ENCODE measurements at places on chromosomes 12 and 14. TPM values are rescaled to one million over a fixed set of nuclear protein-coding genes. Genes with fewer than 3 reads are reported as not detected.
A peak's percentile ranks its signal among the peaks of the same experiment; 100 is the strongest.

GRCh38 chr12:89884416-89884898, 175.8 kb upstream of the ATP2B1 start:
- peaks cover 6% of the 10 kb centered on the region for H3K4me1 ChIP-seq
- no peak overlapping the region for H3K4me3 ChIP-seq
- DNase-seq: no peak
- H3K36me3 ChIP-seq: peaks cover 3% of the 10 kb centered on the region
- no peaks in the 10 kb centered on the region for H3K27me3 ChIP-seq

- H3K27me3 ChIP-seq: no peaks in the 10 kb centered on the region
- H3K4me1 ChIP-seq: peaks cover 15% of the 10 kb centered on the region
- H3K27ac ChIP-seq: no peak overlapping the region
- H3K36me3 ChIP-seq: no peaks in the 10 kb centered on the region
Observed at GRCh38 chr12:2347137-2347843, 294.5 kb downstream of the CACNA1C start.

GRCh38 chr14:93788293-93788542, at the start of gene PRIMA1:
Gene PRIMA1 (minus strand): TSS chr14:93788485. CDS start chr14:93787718, 767 bp downstream.
- H3K27me3 ChIP-seq: peaks cover 8% of the 10 kb centered on the region
- peak within 1 kb of the TSS; percentile 97 for H3K4me3 ChIP-seq
- H3K36me3 ChIP-seq: no peaks in the 10 kb centered on the region

DNA sequence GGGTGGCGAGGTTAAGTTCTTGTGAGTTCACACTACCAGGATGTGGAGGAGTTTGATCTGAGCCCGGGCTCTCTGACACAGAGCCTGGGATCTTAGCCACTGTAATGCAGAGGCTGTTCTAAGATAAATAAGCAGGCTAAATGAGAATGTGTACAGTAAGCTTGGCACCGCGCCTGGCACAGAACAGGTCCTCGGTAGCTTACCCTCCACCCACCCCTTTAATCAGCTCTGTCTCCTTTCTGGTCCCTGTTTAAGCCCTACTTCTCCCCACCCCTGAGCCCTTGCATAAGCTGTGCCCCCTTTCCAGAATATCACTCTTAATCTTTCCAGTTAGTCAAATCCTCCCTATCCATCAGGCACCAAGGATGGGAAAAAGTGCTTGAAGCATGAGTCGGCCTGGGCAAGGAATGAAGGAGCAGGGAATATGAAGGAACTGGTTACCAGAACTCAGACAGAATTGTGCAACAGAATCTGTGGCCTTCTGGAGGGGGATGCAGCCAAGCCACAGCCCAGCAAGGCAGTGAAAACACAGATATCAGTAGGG, 32.8 kb upstream of the CMKLR1 start:
- H3K4me3 ChIP-seq: no peak overlapping the region
- H3K27me3 ChIP-seq: no peaks in the 10 kb centered on the region
- peaks cover 33% of the 10 kb centered on the region for H3K36me3 ChIP-seq
- no peak for DNase-seq

DNA sequence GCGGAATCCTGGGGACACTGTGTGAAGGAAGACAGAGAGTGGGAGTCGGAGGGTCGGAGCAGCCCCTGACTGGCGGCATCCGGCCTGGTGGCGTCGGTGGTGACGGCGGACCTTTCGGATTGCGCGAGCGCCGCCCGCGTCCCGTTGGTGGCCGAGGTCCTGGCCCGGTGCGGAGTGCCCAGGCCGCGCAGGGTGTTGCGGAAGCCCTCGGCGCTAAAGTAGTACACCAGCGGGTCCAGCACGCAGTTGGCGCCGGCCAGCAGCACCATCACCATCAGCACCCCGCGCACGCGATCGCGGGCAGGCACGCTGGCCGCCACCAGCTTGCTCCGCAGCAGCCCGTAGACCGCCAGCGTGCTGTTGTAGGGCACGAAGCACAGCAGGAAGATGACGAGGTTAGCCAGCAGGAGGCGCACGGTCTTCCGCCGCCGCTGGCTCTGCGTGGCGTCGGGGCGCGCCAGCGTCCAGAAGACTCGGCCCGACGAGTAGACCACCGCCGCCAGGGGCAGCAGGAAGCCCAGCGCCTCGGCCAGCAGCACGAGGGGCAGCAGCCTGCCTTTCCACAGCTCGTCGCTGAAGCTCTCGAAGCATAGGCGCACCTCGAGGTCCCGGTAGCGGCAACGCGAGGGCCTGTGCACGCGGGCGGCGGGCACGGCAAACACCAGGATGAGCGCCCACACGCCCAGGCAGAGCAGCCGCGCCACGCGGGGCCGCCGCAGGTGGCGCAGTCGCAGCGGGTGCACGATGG, 13.1 kb upstream of the CHD4 start:
- H3K4me3 ChIP-seq: peak overlapping the region; percentile 33
- H3K36me3 ChIP-seq: no peaks in the 10 kb centered on the region
- no peaks in the 10 kb centered on the region for H3K4me1 ChIP-seq
- H3K27ac ChIP-seq: no peak overlapping the region
- H3K27me3 ChIP-seq: peaks cover 6% of the 10 kb centered on the region
- peak; percentile 96 for DNase-seq

GRCh38 chr12:98418357-98419075, 96.9 kb upstream of the TMPO start:
- H3K4me1 ChIP-seq: peaks cover 9% of the 10 kb centered on the region
- DNase-seq: peak; percentile 65
- H3K36me3 ChIP-seq: no peaks in the 10 kb centered on the region

- no peak for DNase-seq
- no peak overlapping the region for H3K27ac ChIP-seq
- H3K4me3 ChIP-seq: no peak overlapping the region
- no peaks in the 10 kb centered on the region for H3K36me3 ChIP-seq
- H3K27me3 ChIP-seq: no peaks in the 10 kb centered on the region
Observed at GRCh38 chr12:89571491-89572195, 45.8 kb upstream of the POC1B start.

- peaks cover 22% of the 10 kb centered on the region for H3K36me3 ChIP-seq
- DNase-seq: peak; percentile 88
- H3K4me1 ChIP-seq: no peaks in the 10 kb centered on the region
- no peak overlapping the region for H3K4me3 ChIP-seq
- no peaks in the 10 kb centered on the region for H3K27me3 ChIP-seq
- no peak overlapping the region for H3K27ac ChIP-seq
Observed at GRCh38 chr12:3041558-3042164, 35.5 kb upstream of the TSPAN9 start.

- peaks cover 37% of the 10 kb centered on the region for H3K36me3 ChIP-seq
- H3K27me3 ChIP-seq: no peaks in the 10 kb centered on the region
- no peak for DNase-seq
- H3K27ac ChIP-seq: no peak overlapping the region
- H3K4me3 ChIP-seq: no peak overlapping the region
- H3K4me1 ChIP-seq: no peaks in the 10 kb centered on the region
Observed at GRCh38 chr12:6233121-6233971, 33.1 kb downstream of the CD9 start.

DNA sequence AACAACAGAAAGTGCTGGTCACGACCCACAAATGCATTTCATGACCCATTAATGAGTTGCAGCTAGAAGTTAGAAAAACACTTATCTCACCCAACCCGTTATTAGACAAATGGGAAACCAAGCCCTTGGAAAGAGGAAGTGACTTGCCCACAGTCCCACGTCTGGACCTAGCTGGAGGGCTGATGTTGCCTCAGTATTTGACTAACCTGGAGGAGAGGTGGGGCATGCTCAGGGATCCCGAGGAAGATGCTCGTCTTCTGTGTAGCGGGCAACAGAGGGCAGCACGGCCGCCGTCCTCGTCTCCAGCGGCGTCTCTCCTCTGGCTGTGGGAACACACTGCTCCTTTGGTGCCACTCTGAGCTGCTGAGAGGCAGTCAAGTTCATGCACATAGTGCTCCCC, 12.7 kb downstream of the CCND2 start:
- H3K36me3 ChIP-seq: peaks cover 98% of the 10 kb centered on the region
- H3K27me3 ChIP-seq: no peaks in the 10 kb centered on the region
- H3K4me3 ChIP-seq: no peak overlapping the region
- H3K4me1 ChIP-seq: no peaks in the 10 kb centered on the region
- DNase-seq: no peak
- no peak overlapping the region for H3K27ac ChIP-seq

- no peaks in the 10 kb centered on the region for H3K36me3 ChIP-seq
- no peaks in the 10 kb centered on the region for H3K27me3 ChIP-seq
- H3K27ac ChIP-seq: peak overlapping the region; percentile 36
- no peak for DNase-seq
- no peak overlapping the region for H3K4me3 ChIP-seq
- H3K4me1 ChIP-seq: peaks cover 9% of the 10 kb centered on the region
Observed at GRCh38 chr12:46492471-46493085, 120.0 kb upstream of the SLC38A2 start.

- no peak overlapping the region for H3K4me3 ChIP-seq
- H3K27me3 ChIP-seq: no peaks in the 10 kb centered on the region
- H3K4me1 ChIP-seq: no peaks in the 10 kb centered on the region
- no peak for DNase-seq
- no peak overlapping the region for H3K27ac ChIP-seq
Observed at GRCh38 chr12:2163177-2163941, 110.6 kb downstream of the CACNA1C start.

The SLC6A15 gene
- total RNA-seq: 12.9 TPM

The CCDC77 gene
- 20.2 TPM for total RNA-seq

The KRT79 gene
- total RNA-seq: not detected

The ARMH4 gene
- 42.6 TPM for total RNA-seq

The SDSL gene
- total RNA-seq: 0.46 TPM

The UNC79 gene
- total RNA-seq: 2.8 TPM

The LIN7A gene
- total RNA-seq: 18.4 TPM

The KRT7 gene
- 8.9 TPM for total RNA-seq

The KRT72 gene
- not detected for total RNA-seq

Measured in H9 (cell line).